Left lung (tissue), 14 donors: ENCODE measurements at places on chromosomes 1 and 21. TPM values are rescaled to one million over a fixed set of nuclear protein-coding genes. Genes with fewer than 3 reads are reported as not detected.

The TFF3 gene
- 20.0 TPM for polyA plus RNA-seq

- no peak for DNase-seq
Measured at GRCh38 chr21:14522736-14523135, 23.4 kb downstream of the SAMSN1 start.

DNA sequence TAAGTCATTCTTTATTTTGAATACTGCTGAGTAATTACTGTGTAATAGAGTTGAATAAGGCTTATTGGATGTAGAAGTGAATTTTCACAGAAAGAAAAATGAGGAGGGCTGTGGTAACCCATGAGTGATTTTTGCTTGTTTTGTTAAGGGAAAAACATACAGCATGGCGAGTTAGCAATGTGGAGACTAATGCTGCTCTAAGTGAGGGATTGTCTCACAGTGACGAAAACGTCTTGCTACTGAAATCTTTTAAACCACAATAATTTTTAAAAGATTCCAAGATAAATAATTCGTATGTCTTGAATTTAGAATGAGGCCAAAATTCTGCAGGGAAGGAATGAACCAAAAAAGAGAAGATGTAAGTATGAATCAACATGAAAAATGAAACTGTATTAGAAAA is 16.2 kb upstream of the PLA2G4A start:
- no peak for DNase-seq

GRCh38 chr1:208178091-208178529 is 66.1 kb downstream of the PLXNA2 start:
- peak; percentile 66 for DNase-seq

DNA sequence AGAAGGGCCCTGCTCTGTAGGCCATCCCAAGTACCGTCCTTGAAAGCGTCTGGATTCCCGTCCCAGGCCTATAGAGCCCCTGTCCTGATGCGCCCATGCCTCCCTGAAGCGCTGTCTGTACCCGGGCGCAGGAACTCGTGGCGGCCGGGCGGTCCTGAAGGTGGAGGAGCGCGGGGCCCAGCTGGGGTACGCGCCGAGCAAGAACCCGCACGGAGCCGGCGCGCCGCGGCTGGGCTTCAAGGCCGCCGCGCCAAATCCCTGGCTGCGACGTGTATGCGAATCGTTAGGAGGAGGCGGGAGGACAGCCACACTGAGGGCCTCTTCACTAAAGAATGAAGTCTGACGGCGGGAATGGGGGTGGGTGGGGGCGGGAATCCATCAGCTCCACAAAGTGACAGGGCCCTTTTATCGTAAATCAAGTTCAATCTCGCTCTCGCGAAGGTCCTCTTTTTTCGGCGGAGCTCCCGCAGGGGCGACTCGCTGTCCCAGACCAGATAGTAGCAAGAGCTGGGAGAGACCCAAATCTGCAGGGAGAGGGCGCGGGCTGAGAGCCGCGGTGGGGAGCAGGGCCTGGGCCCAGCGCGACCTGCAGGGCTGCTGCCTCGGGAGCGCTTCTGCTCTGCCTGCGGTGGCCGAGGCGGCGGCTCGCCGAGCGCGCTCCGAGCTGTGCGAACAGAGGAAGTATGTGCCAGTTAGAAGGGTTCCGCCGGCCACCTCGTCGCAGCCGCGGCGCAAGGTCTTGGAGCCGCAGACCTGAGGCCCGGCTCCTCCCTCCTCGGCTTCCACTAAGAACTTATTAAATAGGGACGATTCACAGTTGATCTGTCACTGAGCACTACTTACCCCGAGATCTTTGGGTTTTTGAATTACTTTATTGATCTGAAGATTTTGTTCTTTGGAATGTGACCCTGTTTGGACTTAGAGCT is 10.4 kb downstream of the BARHL2 start:
- DNase-seq: no peak

DNA sequence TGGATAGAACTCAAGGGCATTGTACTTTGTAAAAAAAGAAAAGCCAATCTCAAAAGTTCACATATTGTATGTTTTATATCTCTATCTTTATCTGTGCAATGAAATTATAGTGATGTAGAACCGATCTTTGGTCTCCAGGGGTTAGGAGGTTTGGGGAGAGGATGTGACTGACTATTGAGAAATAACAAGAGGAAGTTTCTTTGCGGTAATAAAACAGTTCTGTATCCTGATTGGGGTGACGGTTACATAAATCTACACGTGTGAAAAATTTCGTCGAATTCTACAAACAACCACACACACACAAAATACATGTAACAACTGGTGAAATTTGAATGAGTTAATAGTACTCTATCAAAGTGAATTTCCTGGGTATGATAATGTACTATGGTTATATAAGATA is 10.6 kb upstream of the OR2T33 start:
- no peak for DNase-seq

DNA sequence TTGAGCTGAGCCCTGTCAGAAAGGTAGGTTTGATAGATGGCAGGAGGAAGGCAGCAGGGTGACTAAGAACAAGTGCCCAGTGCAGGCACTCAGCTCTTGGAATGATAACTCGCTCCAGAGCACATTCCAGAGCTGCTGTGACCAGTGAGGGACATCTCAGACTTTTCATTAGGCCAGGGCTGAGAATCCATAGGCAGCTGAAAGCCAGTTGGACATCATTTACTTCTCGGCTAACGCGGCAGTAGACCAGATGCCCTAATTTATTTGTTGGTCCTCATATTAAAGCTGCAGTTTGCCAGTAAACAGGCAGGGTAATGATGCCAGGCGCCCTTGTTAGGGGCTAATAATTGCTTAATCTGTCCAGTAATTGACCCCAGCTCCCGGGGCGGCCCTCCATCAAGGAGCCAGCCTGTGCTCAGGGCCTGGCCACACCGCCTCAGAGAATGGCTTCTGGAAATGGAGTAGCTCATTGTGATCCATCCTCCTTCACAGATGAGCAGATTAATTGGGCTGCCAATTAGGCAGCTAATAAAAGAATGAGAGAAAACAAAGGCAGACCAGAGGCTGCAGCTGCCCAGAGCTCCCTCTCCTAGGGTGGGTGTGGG is 122.0 kb downstream of the BEND5 start:
- DNase-seq: no peak
